ENCODE measurements at places on chromosomes 7 and 10.

DNA sequence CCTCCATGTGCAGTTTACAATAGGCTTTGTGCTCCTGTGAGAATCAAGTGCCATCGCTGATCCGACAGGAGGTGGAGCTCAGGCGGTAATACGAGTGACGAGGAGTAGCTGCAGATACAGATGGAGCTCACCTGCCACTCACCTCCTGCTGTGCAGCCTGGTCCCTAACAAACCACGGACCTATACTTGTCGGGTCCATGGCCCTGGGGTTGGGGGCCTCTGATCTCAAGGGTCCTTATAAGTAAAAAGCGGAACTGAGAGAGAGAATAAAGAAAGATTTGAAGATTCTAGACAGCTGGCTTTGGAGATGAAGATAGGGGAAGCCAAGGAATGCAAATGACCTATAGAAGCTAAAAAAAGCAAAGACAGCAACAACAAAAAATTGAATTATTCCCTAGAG, 130.6 kb downstream of the PLXDC2 start:
- DNase-seq = no peak

- no peak for DNase-seq
Measured at GRCh38 chr7:27661811-27662489, 733 bp downstream of the HIBADH start.

DNA sequence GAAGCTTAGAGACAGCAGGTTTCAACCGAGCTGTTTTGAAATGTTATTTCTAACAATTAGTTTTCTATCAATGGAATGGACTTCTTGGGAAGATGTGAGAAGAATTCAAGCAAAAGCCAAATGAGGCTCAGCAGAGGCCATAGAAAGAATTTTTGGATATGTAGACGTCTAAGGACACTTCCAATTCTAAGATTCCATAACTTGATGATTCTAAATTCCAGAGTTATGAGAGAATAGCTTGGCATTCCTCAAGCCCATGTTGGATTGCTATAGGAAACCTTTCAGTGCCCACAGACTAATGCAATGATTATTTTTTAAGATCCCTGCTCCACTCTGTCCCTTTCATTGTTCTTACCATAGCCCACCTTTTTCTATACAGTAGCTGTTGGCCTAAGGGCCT, 77.2 kb upstream of the PALS2 start:
- no peak for DNase-seq

GRCh38 chr10:9833942-9834341, 1183.7 kb upstream of the CELF2 start:
- no peak for DNase-seq

DNA sequence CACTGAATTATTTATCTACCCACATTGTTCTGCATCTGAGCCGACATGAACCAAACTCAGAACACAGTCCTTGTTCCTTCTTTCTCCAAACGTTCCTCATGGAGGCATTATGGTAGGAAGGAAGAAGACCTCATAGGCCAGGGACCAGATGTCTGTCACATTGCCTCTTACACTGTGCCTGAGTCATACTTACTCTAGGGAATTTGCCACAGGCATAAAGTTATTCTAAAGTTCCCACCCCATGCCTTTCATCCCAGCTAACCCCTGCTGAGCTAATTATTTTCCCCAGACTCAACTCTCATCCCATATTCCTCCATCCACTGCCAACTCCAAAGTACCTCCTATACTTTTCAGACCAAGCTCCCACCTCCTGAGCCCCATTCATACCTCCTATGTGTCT, 21.2 kb downstream of the MAT1A start:
- no peak for DNase-seq

GRCh38 chr10:130746311-130746710, 565.2 kb downstream of the TCERG1L start:
- no peak for DNase-seq

DNA sequence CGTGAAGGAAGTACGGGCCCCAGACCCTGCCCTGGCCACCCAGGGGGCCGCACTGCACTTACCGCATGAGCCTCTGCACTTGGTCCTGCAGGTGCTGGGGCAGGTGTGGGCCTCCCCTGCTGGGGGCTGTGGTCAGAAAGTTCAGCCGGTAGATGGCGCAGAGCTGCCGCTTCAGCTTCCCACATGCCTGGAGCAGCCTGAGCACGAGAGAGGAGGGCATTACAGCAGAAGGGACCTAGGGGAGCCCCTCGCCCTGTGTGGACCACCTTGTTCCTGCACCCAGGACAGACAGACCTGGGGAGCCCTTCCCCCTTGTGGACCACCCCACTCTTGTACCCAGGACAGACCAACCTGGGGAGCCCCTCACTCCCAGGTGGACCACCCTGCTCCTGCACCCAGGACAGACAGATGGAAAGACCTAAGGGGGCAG, 8.7 kb upstream of the PYROXD2 start:
- DNase-seq = no peak

DNA sequence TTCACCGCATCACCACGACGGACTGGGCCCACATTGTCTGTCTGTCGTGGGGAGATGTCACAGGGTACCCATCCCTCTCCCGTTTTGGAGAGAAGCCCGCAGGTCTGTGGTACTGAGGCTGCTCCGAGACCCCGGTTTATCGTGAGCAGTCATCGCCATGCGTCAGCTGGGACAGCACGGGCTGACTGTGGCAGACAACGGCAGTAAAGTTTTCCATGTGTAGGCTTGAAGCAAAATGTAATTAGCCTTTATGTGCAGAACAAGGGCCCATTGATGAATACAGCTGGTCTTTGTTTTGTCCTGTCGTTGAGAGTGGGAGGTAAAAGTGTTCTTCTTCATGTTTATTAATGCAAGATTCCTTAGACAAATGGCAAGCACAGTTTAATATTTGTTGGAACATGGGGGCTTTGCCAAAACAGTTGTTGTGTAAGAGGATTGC, 167.4 kb upstream of the SH2B2 start:
- no peak for DNase-seq

GRCh38 chr10:116265686-116266085, 7.3 kb downstream of the GFRA1 start:
- DNase-seq = no peak

DNA sequence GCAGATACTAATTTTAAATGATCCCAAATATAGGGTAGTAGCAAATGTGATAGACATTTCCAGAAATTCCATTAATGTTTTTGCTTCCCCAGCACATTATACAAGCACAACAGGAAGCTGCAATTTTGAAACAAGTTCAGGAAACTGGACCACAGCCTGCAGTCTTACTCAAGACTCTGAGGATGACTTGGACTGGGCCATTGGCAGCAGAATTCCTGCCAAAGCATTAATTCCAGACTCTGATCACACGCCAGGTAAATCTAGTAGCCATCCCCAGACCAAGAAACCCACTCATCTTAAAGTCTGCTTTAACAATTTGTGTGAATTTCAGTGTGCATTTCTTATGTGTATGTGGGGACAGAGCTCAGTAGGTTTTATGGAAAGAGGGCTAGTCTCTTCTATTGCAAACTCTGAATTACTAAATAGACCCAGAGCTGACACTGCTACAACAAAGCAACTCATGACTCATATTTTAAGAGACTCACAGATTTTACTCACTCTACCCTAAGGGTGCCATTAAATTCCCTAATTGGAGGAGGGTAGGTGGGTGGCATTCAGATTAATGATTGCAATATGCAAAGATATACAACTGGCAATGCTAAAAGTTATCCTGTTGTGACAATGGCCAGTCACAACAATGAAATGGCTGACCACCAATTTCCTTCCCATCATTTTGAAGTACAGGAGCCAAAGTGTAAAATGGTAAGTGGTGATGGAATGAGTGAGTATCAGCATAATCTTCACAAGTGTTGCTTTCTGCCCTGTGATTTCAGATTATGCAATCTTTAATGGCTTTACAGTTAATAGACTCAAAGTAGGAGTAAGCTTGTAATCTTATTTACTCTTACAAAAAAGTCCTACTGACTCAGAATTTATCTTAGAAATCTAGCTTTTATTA, 317.6 kb upstream of the PLXDC2 start:
- no peak for DNase-seq

GRCh38 chr10:91939653-91940052, 16.1 kb downstream of the BTAF1 start:
- DNase-seq = no peak

GRCh38 chr7:90593205-90593604, 2.9 kb upstream of the CDK14 start:
- no peak for DNase-seq

DNA sequence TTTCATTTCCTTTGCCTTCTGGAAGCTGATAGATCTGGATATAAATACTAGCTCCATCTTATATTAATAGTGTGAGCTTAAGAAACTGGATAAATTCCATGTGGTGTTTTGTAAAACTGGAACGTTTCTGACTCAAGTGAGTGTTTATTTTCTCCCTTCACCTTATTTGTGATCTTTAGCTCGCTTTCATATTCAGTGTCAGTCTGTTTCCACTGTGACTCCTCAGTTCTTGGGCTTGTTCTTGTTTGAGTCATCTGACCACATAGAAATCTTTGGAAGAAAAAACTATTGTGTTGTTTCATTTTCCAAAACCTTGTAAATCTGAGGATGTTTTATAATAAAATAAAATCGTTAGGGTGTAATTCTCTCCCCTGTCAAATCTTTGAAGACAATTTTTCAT, 186.4 kb downstream of the POLR1F start:
- DNase-seq = no peak

DNA sequence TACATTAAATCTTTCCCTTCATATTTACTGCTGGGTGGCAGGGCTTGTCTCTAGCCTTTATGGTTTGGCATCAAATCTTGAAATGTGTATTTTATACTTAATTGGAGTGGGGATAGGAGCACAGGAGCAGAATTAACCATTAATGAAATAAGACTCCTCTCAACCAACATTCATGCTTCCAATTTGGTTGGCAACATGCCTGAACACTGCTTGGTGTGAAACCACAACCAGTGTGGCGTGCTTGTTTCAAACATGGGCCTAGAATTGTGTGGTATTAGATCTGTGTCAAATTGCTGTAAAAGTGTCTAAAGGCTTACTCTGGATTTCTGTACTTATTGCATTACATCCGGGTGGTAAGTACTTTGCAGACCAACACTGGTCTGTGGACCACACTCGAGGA, 25.1 kb upstream of the VPS41 start:
- no peak for DNase-seq

- DNase-seq = no peak
Measured at GRCh38 chr7:100446040-100446439, 9.7 kb upstream of the PPP1R35 start.

- no peak for DNase-seq
Measured at GRCh38 chr10:49165821-49166483, 22.2 kb downstream of the TMEM273 start.

Measured in stimulated activated CD8-positive, alpha-beta memory T cell treated with anti-CD3 and anti-CD28 coated beads, Interleukin-4, amount 100 ng/mL, for 48 hours (primary cell).